ENCODE measurements at places on chromosomes 6 and 20.
A peak's percentile ranks its signal among the peaks of the same experiment; 100 is the strongest.

DNA sequence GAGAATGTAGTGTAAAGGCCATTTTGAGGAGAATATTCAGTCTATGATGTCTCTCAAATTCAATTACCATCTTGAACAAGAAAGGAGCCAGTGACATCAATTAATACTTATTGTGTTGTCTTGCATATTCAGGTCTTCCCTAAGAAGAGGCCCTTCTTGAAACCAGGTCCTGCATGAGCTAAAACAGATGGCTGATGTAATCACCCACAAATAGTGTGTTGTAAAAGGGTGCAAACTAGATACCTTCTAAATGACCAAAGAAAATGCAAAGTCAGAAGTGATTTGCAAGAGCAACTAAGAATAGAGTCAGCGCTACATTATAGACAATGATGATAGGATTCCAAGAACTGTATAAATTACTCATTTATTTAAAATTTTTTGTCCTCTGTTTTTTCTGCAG lies 97.0 kb downstream of the BTBD3 start:
- no peak for DNase-seq

- DNase-seq = no peak
These were observed 46.4 kb downstream of the CLVS2 start for GRCh38 chr6:123042401-123042800.

- peak; percentile 6 for DNase-seq
These were observed 1.7 kb downstream of the PHF10 start for GRCh38 chr6:169722362-169723199.

DNA sequence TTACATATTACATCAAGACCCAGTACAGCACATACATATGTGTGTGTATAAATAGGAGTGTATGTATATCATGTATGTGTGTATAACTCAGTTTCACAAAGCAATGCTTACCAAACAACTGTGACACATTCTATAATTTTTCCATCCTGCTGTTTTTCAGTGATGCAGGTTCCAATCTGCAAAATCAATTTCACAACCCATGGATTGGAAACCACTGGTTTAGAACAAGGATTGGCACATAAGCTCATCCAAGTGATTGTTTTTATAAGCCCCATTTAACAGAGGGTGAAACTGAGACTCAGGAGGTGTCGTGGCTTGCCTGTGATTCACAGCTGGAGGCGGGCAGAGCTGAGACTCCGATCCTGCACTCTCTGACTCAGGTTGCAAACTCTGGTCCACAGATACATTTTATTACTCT lies 158.2 kb downstream of the ZMYND8 start:
- no peak for DNase-seq

GRCh38 chr6:150987371-150987828 lies 121.9 kb downstream of the MTHFD1L start:
- no peak for DNase-seq

DNA sequence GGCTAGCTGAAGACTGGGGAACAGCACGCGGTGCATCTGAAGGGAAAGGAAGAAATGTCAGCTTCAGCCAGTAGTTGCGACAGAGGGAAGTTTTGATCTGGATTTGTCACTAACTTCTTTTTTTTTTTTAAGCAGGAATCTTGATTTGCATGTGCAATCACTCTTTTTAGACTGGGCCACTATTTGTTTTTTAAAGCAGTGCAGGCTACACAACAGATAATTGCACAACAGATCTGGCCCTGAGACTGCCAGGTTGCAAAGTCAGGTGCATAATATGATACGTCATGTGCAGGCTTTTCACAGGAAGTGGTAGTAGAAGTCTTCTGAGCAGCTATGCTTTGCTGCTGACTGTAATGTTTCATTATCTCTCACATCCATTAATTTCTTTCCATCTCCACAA lies 13.5 kb downstream of the PFDN4 start:
- DNase-seq = no peak

DNA sequence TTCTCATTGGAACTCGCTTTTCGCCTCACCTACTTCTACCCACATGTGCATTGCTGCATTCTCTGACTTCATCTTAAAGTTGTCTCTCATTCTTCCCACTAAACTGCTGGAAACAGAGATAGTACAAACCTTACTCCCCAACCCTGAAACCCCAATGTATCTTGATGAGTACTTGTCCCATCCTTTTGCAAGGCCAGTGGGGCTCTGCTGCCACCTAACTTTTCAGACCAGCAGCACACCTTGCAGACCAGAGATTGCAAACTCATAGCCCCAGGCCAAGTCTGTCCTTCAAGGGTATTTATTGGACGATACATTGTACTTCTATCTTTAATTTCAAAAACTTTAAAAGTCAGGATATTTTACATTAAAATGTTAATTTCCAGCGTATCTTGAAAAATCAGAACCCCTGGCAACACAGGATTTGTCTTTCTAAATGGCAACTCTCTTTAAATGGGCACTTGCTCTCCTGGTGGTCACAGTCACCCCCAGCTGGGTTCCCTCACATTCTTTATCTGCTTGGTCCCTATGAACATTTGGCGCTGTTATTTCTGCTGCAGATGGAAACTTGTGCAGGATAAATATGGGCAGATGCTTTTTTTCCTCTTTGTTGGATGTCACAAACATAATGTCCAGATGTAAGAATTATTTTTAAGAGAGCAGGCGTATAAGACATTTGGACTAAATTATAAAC lies 83.9 kb downstream of the SOD2 start:
- DNase-seq = no peak

GRCh38 chr6:80183019-80183795 lies 76.7 kb downstream of the BCKDHB start:
- DNase-seq = no peak
